ENCODE measurements at places on chromosomes 5 and 9. TPM values are rescaled to one million over a fixed set of nuclear protein-coding genes. Genes with fewer than 3 reads are reported as not detected.

The CNTNAP3 gene
- total RNA-seq: 12.9 TPM

The PPP1R26 gene
- total RNA-seq: 11.9 TPM

The NR2F1-AS1 gene
- total RNA-seq: 0.54 TPM

The TMEM8B gene
- 14.6 TPM for total RNA-seq

The IL7R gene
- total RNA-seq: 12.7 TPM

The ZNF454 gene
- total RNA-seq: 2.2 TPM

DNA sequence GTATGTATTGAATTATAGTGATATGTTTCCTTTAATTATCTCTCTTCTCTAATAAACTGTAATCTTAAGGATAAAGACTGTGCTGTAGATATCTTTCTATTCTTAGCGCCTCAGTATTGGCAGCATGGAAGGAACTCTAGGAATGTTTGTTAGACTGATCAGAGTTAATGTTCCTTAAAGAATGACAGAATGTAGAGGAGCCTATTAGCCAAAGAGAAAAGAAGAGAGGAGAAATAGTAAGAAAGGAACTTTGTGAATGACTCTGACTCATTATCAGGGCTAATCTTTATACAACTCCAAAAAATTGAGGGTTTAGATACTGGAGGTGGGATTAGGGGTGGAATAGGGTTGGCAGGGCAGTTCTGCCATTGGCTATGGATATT, 59.0 kb upstream of the NUDT12 start:
- DNase-seq: no peak
- H3K4me1 ChIP-seq: no peaks in the 10 kb centered on the region
- H3K27me3 ChIP-seq: no peaks in the 10 kb centered on the region
- H3K27ac ChIP-seq: no peak overlapping the region
- no peaks in the 10 kb centered on the region for H3K36me3 ChIP-seq
- no peak overlapping the region for H3K4me3 ChIP-seq

- no peak for DNase-seq
- no peaks in the 10 kb centered on the region for H3K4me1 ChIP-seq
- no peaks in the 10 kb centered on the region for H3K27me3 ChIP-seq
These were observed 19.7 kb upstream of the ARHGEF28 start for GRCh38 chr5:73606206-73606753.

- DNase-seq: no peak
- H3K4me1 ChIP-seq: no peaks in the 10 kb centered on the region
- no peaks in the 10 kb centered on the region for H3K36me3 ChIP-seq
- H3K27me3 ChIP-seq: no peaks in the 10 kb centered on the region
- no peak overlapping the region for H3K4me3 ChIP-seq
These were observed 25.1 kb upstream of the TRIM14 start for GRCh38 chr9:98144076-98144475.

GRCh38 chr9:4243877-4244812, 55.7 kb downstream of the GLIS3 start:
- no peak for DNase-seq
- H3K36me3 ChIP-seq: no peaks in the 10 kb centered on the region
- H3K4me3 ChIP-seq: no peak overlapping the region

DNA sequence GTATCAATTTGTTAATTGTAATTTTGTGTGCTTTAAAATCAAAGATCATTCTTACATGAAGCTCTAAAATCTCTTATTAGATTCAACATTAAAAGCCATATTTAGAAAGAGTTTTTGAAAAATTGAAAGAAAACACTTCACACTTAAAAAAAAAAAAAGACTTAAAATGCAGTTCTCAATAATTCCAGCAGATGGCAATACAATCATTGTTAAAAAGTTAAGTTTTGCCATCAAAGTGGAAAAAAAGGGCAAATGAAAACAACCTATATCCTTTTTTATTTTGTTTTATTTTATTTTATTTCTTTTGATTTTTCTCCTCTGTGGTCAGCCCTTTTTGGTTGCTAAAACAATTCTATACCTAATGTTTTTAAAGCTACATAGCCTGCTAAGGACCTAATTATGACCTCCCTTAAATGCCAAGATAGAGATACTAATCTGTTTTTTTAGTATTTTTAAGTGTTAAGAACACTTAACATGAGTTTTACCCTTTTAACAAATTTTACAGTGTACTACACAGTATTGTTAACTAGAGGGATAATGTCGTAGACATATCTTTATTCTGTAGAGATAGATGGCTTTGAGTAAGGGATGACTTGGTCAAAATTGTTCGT, 154.2 kb upstream of the DAB2 start:
- H3K27me3 ChIP-seq: no peaks in the 10 kb centered on the region
- H3K4me1 ChIP-seq: no peaks in the 10 kb centered on the region
- no peak for DNase-seq
- no peaks in the 10 kb centered on the region for H3K36me3 ChIP-seq
- no peak overlapping the region for H3K4me3 ChIP-seq

GRCh38 chr9:110389148-110389750, 51.6 kb upstream of the TXNDC8 start:
- H3K27me3 ChIP-seq: no peaks in the 10 kb centered on the region
- no peak overlapping the region for H3K27ac ChIP-seq
- H3K36me3 ChIP-seq: peaks cover 15% of the 10 kb centered on the region
- H3K4me1 ChIP-seq: no peaks in the 10 kb centered on the region
- DNase-seq: no peak
- no peak overlapping the region for H3K4me3 ChIP-seq

All from thoracic aorta (tissue), 2 donors.